ENCODE measurements at places on chromosomes 5 and 9. TPM values are rescaled to one million over a fixed set of nuclear protein-coding genes. Genes with fewer than 3 reads are reported as not detected.

The DOCK8 gene
- 0.78 TPM for total RNA-seq

The NR2F1-AS1 gene
- 17.1 TPM for total RNA-seq

The C9orf153 gene
- 0.07 TPM for total RNA-seq

GRCh38 chr5:61746831-61747575 is 414.9 kb downstream of the ZSWIM6 start:
- no peak for DNase-seq

- no peak for DNase-seq
Observed at GRCh38 chr5:116563736-116564308, 10.8 kb downstream of the SEMA6A start.

The PCDH1 gene
- total RNA-seq = 135 TPM

- no peak for DNase-seq
Observed at GRCh38 chr9:84166891-84167290, 173.7 kb downstream of the SLC28A3 start.

GRCh38 chr9:137079401-137079787 is 2.1 kb downstream of the UAP1L1 start:
- no peak for DNase-seq

The SPINK7 gene
- total RNA-seq = not detected

The WDR36 gene
- 72.3 TPM for total RNA-seq

DNA sequence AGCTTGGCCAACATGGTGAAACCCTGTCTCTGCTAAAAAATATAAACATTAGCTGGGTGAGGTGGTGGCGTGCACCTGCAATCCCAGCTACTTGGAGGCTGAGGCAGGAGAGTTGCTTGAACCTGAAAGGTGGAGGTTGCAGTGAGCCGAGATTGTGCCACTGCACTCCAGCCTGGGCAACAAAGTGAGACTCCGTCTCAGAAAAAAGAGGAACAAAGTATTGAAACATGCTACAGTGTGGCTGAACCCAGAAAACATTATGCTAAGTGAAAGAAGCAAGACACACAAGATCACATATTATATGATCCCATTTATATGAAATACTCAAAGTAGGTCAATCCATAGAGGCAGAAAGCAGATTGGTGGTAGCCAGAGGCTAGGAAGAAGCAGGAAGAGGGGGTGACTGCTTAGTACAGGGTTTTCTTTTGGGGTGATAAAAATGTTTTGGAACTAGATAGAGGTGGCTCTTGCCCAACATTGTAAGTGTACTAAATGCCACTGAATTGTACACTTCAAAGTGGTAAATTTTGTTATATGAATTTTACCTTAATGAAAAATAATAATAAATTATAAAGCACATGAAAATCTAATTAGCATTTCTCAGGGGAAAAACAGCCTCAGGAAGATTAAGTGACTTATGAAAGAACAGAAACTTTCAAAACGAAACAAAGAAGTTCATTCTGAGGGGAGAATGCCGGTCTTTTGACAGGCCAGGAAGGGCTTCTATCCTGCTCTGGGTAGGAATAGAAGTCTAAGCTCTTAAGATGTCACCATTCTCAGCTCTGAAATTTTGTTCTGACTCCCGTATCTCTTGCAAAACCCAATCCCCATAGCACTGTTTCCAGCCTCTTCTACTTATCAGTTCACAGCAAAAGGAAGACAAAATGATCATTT is 161.1 kb upstream of the TBCA start:
- no peak for DNase-seq

The SPDL1 gene
- 34.1 TPM for total RNA-seq

DNA sequence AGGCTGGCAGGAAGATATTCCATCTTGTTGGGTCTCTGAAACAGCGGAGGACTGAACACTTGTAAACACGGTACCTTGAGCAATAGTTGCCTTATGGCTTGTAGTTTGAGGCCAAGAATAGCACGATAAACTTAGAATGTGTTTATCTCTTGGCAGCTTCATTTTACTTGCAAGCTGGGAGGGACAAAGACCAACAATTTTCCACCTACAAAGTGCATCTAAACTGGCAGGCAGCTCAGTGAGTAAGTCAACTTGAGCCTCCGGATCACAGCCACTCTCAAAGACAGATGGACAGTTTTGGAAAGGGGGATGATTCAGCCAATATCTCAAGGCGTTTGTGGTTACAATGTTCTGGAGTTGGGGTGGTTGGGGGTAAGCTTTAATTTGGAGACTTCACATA is 652.6 kb downstream of the CETN3 start:
- DNase-seq = no peak

- DNase-seq = no peak
Observed at GRCh38 chr5:100889896-100890295, 13.2 kb downstream of the ST8SIA4 start.

- DNase-seq = no peak
Observed at GRCh38 chr5:1251678-1252580, 26.7 kb downstream of the SLC6A18 start.

DNA sequence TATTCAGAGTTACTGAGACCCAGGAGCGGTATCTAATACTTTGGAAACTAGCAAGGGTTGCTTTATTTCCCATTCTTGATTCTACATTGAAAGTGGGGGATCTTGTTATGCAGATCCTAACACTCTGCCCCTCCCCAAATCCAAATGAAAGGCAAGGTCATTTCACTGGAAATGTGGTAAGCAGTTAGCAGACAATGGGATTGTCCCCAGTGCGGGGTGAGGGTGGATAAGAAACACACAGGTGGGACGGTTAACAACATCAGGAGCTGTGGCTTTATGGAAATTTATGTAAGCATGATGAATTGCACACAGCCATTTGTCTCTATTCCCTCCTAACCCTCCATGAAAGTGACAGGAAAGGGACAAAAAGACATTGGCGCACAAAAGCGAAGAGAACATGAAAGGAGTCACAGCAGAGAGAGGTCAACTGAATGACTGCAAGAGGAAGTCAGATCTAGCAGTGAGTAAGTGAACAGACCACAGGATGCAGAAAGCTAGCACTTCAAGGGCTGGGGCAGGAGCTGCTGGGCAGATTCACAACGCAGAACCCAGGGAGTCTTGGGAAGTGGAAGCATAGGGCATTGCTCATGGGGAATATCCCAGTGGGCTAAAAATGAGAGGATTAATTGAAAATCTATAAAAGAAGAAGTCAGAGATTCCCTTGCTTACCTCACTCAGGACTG is 184.4 kb downstream of the HSD17B3 start:
- DNase-seq = no peak

The ACOT12 gene
- total RNA-seq = 0.13 TPM

GRCh38 chr9:131290036-131290766 is 678 bp downstream of the PLPP7 start:
- DNase-seq = no peak

The PCDHGB2 gene
- 1.3 TPM for total RNA-seq

GRCh38 chr9:113514748-113515147 is 51.2 kb downstream of the RGS3 start:
- DNase-seq = no peak

The SPIN1 gene
- total RNA-seq = 48.5 TPM

The DMRT3 gene
- not detected for total RNA-seq

- DNase-seq = no peak
Observed at GRCh38 chr5:124057724-124058231, 545.8 kb downstream of the CSNK1G3 start.

The IRX1 gene
- total RNA-seq = not detected

The NOXA1 gene
- 0.66 TPM for total RNA-seq

DNA sequence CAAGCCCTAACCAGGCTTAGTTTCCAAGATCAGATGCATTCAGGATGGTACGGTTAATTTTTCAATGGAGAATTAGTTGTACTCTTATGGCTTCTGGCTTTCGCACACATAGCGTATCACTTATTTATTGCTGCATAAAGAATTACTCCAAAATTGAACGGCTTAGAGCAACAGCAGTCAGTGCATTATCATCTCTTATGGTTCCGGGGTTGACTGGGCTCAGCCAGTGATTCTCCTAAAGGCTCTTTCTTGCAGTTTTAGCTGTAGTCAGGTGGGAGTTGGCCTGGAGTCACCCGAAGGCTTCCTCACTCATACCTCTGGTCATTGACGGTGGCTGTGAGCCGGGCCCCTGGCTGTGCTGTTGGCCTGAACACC is 595 bp upstream of the GRHPR start:
- no peak for DNase-seq

DNA sequence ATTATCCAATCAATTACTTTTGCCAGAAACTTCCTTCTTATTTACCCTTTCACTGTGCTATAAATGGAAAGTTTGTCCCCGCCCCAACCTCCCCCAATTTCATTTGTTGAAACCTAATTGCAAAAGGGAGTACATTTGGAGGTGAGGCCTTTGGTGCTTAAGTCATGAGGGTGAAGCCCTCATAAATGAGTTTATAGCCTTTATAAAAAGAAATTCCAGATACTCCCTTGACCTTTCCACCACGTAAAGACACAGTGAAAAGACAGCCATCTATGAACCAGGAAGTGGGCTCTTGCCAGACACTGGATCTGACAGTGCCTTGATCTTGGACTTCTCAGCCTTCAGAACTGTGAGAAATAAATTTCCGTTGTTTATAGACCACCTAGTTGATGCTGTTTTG is 82.3 kb downstream of the NUDT12 start:
- no peak for DNase-seq

DNA sequence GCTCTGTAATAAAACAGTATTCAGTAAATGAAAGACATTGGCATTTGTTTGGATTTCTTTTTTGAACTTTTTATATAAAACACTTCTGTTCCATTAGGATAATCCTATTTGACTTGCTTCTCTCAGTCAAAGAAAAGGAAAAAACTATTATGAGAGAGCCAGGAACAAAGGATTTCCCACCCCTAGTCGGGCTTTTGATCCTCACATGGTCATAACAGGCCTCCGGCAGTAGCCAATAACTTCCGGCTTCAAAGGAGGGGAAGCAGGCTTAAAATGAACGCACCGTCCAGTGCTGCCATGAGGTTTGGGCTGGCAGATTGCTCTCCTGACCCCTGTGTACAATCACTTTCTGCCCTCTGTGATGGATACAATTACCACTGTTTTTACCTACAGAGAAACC is 209.3 kb downstream of the ZNF608 start:
- no peak for DNase-seq

DNA sequence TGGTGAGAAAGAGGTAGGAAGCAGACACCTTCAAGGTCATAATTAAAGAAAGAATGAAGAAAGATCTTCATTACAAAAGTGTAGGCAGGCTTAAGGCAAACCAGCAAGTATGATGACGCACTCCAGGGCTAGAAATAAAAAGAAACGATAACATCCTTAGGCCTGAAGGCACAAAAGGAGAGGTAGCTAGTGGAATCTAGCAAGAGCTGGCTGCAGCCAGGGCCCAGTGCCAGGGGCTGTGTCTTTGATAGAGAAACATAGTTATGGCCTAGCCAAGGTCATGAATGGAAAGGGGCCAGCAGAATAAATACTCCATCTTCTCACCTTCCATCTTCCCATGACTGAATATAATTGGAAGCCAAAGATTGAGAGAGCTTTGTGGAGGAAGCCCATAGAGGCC is 6.8 kb upstream of the SH3TC2 start:
- no peak for DNase-seq

The PDE6A gene
- total RNA-seq = not detected

The SOX30 gene
- total RNA-seq = not detected

GRCh38 chr9:109599711-109600110 is 101.6 kb upstream of the PTPN3 start:
- no peak for DNase-seq

DNA sequence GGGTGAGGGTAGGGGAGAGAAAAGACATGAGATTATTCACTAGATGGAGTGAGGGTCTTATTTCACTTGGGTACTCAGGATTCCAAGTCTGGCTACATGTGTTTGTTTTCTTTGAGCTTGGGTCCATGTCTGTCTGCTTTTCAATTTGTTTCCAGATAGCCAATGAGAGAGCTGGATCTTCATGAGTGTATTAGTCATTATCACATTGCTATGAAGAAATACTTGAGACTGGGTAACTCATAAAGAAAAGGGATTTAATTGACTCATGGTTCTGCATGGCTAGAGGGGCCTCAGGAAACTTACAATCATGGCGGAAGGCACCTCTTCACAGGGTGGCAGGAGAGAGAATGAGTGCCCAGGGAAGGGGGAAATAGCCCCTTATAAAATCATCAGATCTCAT is 196.8 kb upstream of the TRIM32 start:
- DNase-seq = no peak

- no peak for DNase-seq
Observed at GRCh38 chr5:126366199-126366560, 57.0 kb upstream of the GRAMD2B start.

The SNX24 gene
- total RNA-seq = 12.7 TPM

- no peak for DNase-seq
Observed at GRCh38 chr9:34171753-34172535, 6.9 kb upstream of the UBAP1 start.

DNA sequence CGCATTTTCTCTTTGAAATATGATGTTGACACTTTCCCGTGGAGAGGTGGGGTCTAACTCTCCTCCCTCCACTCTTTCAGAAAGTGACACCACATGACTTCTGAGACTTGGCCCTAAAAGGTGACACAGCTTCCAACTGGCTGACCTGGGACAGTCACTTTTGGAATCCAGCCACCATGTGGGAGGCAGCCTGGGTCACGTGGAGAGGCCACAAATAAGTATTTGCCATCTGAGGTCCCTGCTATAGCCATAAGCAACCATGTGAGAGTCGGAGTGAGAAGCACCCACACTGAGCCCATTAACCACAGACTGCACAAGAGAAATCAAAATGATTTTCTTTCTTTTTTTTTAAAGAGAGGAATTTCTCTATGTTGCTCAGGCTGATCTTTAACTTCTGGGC is 4.1 kb upstream of the PHYKPL start:
- DNase-seq = no peak

GRCh38 chr5:88159591-88159990 is 109.1 kb downstream of the TMEM161B start:
- no peak for DNase-seq

DNA sequence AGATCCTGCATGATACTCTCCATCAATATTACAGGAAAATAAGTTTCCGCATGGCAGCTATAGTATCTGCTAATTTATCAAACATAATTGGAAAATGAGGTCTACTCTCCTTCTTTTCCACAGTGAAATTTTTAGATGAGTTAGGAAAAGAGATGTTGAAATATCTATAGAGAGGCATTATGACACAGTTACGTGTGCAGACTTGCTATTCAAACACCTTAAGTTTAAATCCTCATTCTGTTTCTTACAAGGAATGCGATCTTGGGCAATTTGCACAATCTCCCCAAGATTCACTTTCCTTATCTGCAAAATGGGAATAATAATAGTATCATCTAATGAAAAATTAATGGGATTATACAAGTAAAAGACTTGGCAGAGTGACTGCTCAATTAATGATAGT is 91.7 kb upstream of the SLCO6A1 start:
- no peak for DNase-seq

DNA sequence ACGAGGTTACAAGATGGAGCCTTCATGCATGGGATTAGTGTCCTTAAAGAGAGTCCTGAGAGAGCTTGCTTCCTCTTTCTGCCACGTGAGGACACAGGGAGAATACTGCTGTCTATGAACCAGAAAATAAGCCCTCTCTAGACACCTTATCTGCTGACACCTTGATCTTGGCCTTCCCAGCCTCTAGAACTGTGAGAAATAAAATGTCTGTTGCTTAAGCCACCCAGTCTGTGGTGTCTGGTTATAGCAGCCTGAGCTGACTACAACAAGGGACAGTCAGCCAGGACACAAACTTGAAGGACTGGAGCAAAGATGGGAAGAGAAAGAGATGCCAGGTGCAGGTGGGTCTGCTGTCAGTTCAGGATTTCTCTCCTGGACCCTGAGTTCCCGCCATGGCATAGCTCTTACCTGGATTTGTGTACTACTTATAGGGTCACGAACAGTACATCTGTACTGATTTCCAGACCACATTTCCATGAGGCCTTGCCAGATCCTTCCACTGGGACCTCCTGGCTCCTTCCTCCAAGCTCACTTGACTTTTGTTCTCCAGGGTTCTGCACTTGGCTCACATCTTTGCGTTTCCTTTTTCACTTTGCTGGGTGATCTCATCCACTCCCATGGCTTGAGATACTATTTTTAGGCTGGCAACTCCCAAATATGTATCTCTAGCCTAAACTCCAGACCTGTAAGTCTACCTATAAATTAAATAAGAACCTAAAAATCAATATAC is 44.9 kb upstream of the LIFR start:
- DNase-seq = no peak
